ENCODE measurements at places on chromosomes 7 and 10.
A peak's percentile ranks its signal among the peaks of the same experiment; 100 is the strongest.

DNA sequence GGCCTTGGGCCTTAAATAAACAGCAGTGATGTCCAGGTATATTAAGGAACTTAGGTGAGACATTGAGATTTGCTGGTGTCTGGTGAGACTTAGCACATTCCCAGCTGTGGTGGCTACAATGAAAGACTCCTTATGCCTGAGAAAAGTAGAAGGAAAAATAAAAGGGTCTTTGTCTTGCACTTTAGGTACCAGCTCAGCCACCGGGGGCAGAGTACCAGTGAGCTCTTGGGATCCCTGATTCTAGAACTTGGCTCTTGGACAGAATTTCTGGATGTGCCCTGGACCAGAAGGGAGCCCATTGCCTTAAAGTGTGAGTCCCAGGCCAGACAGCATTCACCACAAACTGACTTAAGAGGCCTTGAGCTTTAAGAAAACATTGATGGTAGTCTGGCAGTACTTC, 1038.7 kb downstream of the SORCS3 start:
- DNase-seq, result no peak

GRCh38 chr7:25762511-25763462, 389.2 kb upstream of the NFE2L3 start:
- no peak for DNase-seq

GRCh38 chr10:79487296-79488194, 24.8 kb upstream of the EIF5AL1 start:
- peak; percentile 73 for DNase-seq

GRCh38 chr10:52004342-52004949, 305.1 kb upstream of the CSTF2T start:
- no peak for DNase-seq

DNA sequence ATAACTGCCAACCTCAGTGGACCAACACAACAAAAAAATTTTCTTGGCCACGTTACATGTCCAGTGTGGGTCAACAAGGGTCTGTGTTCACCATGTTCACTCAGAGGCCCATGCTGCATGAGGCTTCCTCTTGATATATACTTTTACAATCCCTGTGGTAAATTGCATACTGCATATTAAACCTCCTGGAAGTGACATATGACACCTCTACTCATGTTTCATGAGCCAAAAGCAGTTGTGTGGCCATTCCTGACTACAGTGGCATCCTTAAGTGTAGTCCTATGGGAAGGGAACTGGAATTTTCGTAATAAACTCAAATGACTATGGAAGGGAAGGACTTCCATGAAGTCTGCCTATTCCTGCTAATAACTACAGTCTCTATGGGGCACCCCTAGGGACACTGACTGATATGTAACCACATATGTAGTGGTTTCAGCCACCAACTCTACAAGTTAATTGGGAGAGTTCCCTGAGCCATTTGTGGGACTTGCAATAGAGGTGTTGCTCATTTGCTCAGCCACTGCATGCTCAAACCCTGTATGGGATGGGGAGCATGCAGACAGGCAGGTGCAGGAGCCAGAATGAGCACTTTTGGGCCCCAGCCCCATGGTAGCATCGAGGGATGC, 9.7 kb downstream of the DYNC1I1 start:
- DNase-seq, result no peak

GRCh38 chr10:118625504-118625903, 30.1 kb upstream of the PRLHR start:
- no peak for DNase-seq

DNA sequence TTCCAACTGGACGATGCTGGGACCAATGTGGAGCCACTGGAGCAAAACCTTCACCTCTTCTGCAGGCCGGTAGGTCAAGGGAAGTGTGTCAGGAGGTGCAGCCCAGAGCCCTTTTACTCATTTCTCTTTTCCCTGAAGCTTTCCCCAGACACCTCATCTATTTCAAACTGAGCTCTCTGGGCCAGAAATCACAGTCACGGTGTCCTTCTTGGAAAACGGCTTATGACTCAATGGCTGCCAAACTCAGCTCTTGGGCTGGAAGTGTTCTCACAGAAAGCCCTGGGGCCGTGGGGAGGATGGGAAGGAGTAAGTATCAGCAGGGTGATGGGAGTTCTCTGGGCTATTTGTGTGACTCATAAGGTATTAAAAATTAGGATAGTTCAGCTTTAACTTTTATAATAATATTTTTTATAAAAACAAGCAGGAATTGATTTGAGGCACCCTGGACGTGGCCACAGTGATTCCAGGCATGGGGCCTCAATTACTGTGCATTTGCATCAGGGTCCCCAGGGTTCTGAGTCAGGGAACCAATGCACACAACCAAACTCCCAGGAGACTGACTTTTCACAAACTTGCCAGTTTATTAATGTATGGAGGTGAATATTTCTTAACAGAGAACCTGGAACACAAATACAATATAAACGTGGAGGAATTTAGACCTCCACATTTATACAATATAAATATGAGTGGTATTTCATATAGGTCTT, 187.4 kb upstream of the TMEM72 start:
- no peak for DNase-seq

DNA sequence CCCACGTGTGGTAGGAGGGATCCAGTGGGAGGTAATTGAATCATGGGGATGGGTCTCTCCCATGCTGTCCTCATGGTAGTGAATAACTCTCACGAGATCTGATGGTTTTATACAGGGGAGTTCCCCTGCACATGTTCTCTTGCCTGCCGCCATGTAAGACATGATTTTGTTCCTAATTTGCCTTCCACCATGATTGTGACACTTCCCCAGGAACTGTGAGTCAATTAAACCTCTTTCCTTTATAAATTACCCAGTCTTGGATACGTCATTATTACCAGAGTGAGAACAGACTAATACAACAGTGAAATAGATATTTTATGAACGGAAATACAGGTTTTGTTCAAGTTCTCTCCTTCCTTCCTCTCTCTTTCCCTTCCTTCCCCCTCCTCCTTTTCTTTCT, 15.8 kb downstream of the CALD1 start:
- DNase-seq, result no peak

- no peak for DNase-seq
These were observed 171.6 kb downstream of the LRRN3 start for GRCh38 chr7:111262293-111263116.

Measured in upper lobe of left lung (tissue), 6 donors.